ENCODE measurements at places on chromosomes 1 and 21.

DNA sequence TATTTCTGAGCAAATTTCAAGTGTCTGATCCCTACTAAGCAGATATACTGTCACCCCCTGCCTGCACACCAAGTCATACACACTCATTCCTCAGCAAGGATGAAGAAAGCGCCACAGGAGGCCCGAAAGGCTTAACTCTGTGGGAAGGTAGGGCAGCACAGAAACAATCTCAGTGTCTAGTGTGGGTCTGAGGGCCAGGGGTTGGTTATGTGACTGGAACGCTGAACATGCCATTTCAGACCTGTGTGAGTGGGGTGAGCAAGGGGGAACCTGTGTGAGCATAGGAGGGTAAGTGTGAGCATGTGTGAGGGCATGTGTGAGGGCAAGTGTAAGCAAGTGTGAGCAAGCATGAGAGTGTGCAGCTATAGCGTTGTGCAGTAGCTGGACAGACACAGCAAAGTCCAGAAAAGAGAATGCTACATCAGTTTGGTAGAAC, 6.2 kb downstream of the ITPKB start:
- DNase-seq: no peak

- peak; percentile 72 for DNase-seq
These were observed 92.1 kb upstream of the CD53 start for GRCh38 chr1:110780600-110781484.

DNA sequence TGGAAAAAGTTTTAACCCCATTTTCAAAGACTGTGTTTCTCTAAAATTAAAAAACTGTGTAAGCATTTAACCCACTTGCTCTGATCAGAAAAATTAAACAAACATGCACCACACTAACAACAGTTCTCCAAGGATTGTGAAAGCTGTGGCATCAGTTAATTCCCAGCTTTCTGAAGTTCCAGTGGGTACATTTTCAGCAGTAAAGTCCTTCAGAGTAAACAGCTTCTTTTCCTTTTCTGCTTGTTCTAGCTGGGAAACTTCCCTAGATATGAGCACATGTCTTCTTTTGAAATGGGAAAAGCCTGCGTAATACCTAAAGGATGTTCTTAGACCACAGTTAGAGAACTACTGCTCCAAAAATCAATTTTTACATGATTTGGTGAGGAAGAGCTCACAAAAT, 11.1 kb downstream of the PRRX1 start:
- no peak for DNase-seq

DNA sequence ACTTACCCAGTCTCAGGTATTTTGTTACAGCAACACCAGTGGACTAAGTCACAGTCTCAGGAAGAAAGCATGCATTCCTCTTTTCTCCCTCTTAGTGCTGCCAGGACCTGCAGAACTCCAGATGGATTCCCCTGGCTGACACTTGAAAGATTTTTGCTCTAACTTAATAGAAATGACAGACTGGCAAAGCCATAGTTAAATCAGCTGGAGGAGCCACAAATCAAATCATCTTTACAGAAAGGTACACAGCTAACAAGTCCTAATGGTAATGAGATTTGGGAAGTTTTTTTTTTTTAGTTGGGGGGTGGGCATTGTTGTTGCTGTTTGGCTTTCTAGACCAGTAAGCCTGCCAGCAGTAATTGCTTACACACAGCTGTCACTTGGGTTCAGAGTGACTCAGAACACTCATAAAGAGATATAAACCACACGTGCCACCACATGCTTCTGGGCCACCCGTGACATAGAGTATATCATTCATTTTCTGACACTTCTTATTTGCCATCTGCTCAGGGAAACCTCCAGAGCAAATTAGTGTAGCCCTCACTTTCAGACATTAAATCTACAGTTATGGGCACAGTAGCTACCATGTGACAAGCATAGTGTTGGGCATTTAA, 72.4 kb downstream of the FH start:
- DNase-seq: no peak

GRCh38 chr1:234840843-234841242, 230.9 kb upstream of the IRF2BP2 start:
- DNase-seq: peak; percentile 34

DNA sequence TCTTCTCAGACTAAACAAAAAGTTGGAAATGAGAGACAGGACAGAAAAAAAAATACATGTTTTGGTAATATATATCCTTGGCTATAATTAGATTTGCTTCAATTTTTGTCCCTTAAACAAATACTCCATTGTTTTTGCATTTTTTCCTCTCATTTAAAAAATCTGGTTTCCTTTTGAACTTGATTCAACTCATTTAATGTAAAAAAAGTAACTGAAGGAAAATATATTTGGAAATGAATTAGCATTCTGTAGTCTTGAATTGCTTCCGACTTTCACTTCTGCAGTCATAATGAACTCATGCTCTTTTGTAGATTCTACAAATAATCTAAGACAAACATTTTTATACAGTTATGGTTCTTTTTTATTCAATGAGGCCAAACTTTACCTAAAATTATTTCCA, 309.1 kb downstream of the HMCN1 start:
- DNase-seq: no peak

DNA sequence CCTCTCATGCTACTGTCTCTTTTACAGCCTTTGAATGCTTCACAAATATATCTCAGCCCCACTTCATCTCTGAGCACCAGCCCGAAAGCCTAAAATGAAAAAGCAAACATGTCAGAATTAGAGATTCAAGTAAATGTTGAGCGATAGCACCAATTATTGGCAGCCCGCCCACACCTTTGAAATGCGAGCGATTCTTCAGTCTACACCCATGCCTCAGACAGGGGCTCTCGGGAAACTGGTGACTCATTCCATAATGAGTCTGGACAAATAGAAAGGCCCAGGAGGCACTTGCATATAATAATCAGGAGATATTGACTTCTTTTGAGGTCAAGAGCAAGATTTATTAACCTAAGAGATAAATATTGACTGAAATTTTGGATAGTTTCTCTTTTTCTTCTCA, 487.3 kb upstream of the PTBP2 start:
- DNase-seq: no peak

DNA sequence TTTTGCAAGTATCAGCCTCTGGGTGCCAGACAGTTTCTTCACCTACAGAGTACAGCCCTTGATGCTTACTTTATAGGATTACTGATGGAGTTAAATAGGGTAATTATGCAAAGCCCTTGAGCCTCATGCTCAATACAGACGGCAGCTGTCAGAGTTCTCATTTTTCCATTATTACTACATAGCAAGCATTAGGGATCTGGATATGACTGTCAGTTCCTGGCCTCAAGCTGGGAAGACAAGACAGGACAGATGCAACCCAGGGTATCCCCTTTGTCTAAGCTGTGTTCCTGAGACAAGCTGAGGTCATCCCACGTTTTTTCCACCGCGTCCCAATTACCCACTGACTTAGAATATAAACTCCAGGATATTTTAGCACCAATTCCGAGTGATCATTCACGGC, 94.4 kb downstream of the SLC35F3 start:
- DNase-seq: no peak

DNA sequence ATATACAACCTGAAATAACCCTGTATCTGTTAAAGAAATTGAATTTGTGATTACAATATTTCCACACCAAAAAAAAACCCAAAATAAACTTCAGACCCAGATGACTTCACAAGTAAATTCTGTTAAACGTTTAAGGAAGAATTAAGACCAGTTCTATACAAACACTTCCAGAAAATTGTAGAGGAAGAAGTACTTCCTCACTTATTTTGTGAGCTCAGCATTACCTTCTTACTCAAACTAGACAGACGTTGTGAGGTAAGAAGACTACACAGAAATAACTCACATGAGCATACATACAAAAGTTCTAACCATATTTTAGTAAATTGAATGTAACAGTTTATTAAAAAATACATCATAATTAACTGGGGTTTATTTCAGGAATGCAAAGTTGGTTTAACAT, 18.8 kb downstream of the RALGPS2 start:
- DNase-seq: no peak

DNA sequence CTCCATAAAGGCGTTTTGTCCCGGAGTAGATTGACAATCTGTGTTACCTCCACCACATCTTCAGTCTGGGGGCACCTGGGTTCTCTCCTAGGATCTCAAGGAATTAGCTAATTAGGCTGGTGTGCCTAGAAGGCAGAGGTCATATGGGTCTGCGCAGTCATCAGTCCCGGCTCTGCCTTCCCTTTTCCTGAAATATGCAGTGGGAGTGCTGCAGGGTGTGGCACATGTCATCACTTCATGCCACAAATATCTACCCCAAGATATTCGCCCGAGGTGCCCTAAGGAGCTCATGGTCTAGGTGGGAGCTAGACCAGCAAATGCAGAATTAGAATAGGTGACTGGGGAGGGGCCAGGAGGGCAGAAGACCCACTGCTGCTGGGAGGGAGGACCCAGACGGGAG, 42.9 kb downstream of the ACTL8 start:
- DNase-seq: no peak

- DNase-seq: peak; percentile 67
These were observed at the start of gene GPR137B for GRCh38 chr1:236142253-236143103. GPR137B (plus strand) TSS chr1:236142539; CDS start chr1:236142623, 84 bp downstream.

DNA sequence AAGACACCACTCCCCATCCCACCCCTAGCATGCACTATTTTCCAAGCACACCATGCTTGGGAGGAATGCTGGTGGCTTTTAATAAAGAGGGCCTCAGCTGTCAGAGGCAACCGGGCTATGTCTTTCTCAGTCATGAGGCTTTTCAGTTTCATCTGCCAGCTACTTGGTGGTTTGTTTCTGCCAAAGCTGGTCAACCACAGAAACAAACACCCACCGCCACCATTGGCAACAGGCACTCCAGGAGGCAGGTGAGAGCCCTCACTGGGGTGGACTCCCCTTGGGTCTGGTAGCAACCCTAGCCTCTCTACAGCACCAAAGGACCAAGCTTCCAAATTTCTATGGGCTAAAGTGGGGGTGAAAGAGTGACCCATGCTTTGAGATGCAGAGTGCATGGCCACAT, 54.3 kb upstream of the CD1D start:
- no peak for DNase-seq

DNA sequence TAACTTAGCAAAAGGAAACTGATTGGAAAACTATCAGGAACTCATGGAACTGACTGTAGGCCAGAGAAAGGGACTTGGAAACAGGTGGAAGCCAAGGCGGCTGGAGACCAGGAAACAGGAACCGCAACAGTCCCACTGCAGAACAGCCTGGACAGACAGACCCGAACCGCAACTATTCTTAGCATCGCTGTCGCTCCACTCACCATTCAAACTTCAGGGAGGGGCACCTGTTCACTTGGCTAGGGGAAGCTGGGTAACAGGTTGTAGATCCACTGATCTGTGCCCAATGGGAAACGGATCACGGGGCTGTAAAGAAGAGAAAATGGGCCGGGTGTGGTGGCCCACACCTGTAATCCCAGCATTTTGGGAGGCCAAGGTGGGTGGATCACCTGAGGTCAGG, 61.9 kb downstream of the CLSTN1 start:
- DNase-seq: no peak

DNA sequence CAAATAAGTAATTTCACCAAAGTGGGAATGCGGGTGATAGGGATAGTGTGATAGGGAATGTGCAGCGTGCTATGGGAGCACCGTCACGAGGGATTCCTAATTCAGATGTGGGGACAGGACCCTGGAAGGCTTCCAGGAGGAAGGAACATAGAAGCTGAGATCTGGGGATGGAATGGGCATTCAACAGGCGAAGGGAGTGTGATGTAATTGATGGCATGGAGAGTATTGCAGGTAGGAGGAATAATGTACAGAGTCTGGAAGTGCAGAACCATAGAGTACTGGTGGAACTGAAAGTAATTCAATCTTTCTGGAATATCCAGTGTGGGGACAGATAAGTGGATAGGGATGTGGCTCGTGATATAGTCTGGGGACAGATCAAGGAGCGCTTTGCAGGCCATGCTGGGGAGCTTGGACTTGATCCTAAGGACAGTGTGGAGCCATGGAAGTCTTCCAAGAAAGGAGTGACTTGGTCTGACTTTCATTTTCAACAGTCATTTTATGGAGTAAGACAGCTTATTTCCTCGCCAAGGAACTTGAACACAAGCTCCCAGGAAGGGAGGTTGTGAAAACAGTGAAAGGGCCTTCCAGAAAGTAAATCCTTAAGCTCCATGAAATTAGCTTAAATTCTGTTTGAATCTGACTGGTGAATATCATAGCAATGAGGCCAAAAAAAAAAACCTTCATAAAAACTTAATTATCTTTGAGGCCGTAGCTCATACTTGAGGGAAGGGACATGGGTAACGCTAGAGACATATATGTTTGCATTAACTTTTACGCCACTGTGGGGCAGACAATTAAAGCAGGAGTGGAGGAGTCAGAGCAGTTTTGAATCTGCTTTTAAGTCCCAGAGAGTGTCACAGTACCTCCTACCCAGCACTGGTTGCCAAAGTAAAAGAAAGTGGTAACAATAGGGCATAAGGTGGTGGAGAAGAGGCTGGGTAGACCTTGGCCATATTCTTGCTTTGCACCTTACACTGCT, 55.8 kb downstream of the ROR1 start:
- DNase-seq: no peak

GRCh38 chr21:38531039-38531541, 32.8 kb upstream of the ERG start:
- no peak for DNase-seq

GRCh38 chr1:24541711-24542346, 14.1 kb upstream of the NCMAP start:
- peak; percentile 52 for DNase-seq

- DNase-seq: no peak
These were observed 35.4 kb upstream of the ENAH start for GRCh38 chr1:225688345-225688744.

- DNase-seq: no peak
These were observed 33.3 kb upstream of the KCNE1 start for GRCh38 chr21:34545079-34545884.

GRCh38 chr1:13664451-13664850, 35.5 kb upstream of the PRDM2 start:
- no peak for DNase-seq

DNA sequence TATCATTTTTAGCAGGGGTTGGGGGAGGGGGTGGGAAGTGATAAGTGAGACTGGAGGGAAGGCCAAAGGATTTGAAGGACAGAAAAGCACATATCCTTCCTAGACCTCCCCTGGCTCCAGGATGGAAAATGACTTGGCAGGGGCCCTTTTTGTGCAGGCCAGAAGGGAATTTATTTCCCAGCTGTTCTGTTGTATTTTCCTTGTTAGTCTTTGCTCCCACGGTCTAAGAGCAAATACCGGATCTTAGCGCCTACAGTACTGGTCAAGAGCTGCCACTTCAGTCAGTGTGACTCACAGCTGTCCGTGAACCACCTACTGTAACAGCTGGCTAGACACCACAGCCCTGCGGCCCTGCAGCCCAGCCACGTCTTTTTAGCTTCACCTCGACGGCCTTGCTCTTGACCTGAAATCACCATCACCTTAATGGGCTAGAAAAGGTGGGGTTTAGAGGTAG, 51.0 kb upstream of the ERRFI1 start:
- DNase-seq: no peak

- DNase-seq: no peak
These were observed 24.0 kb downstream of the PAX7 start for GRCh38 chr1:18654599-18654998.

DNA sequence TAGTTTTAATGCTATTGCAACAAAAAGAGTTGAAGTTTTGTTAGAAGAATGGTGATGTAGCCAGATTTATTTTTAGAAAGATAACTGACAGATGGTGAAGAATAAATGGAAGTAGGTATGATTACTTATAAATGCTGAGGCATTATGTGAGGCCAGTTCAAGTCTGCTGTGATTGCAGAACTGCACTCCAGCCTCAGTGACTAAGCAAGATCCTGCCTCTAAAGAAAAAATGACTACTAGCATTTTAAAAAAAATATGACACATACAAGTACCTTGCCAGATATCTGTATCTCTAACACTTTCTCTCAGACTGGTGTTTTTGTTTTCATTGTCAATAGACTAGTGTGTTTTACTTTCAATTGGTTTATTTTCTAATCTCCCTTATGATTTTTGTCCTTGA, 1242.4 kb upstream of the ADGRL4 start:
- DNase-seq: no peak
